Left lung (tissue), 14 donors: ENCODE measurements at places on chromosomes 7 and 10.

- peak; percentile 88 for DNase-seq
These were observed 69.8 kb upstream of the BAIAP2L1 start for GRCh38 chr7:98470485-98471240.

- DNase-seq, result no peak
These were observed 198.0 kb downstream of the KIAA1217 start for GRCh38 chr10:24406809-24407483.

DNA sequence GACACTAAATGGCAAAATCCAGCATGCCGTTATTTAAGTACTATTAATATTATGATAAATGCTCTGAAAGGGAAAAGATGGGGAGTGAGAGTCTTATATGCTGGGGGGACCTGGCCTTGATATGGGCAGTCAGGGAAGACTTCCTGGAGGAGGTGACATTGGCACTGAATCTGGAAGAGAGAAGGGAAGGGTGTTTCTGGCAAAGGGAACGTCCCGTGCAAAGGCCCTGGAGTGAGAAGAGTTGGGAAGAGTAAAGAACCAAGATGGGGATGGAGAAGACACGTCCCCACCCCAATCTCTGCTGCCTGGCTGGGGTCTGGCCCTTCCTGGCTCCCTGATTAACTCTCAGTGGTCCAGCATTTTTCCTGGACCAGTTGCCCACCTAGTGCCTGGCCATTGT lies 5.0 kb upstream of the GRIFIN start:
- no peak for DNase-seq

GRCh38 chr7:120273476-120273975 lies 551 bp downstream of the KCND2 start:
- DNase-seq, result peak; percentile 25

- no peak for DNase-seq
These were observed 10.2 kb downstream of the EN2 start for GRCh38 chr7:155467846-155468784.

GRCh38 chr7:112162784-112163506 lies 43.3 kb downstream of the DOCK4 start:
- no peak for DNase-seq

DNA sequence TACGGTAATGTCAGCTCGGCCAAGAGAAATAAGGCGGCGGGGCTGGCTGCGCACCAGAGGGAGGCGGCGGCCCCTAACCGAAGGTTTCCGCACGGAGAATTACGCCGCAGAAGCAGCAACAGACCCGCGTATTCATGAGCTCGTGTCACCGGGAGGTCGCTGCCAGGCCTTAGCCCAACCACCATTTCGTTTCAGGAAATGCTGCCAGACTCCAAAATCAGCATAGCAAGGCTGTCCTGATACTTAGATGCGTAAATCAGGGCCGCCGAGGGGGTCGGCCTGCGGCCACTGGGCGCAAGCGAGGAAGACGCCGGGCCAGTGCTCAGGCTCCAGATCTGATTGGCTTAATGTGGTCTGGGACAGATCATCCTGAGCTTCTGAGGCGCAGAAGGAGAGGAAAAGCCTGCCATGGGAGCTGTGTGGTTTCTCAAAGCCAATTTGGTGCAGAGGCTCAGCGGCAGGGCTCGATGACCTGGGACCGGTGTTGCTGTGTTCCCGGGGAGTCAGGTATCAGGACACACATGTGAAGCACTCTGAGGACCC lies 247.9 kb downstream of the BAMBI start:
- no peak for DNase-seq

DNA sequence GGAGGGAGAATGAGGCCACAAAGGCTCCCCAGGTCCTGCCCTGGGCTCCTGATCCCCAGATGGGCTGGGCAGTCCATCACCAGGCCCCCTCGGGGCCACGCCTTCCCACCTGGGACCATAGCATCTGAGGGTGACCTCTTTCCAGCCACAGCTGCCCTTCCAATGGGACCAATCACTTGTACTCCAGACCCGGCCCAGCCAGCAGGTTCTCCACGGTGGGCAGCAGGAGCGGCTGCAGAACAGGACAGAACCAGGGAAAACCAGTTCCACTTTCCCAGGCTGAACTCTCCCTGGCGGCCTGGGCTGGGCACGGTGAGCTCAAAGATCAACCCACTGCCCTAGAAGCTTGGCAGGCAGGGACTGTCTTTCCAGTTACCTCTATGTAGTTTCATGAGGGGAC lies 257.6 kb downstream of the MAD1L1 start:
- DNase-seq, result no peak
